ENCODE measurements at places on chromosomes 1 and 21. TPM values are rescaled to one million over a fixed set of nuclear protein-coding genes. Genes with fewer than 3 reads are reported as not detected.
A peak's percentile ranks its signal among the peaks of the same experiment; 100 is the strongest.

- H3K27ac ChIP-seq: no peak overlapping the region
- H3K4me1 ChIP-seq: no peaks in the 10 kb centered on the region
- no peaks in the 10 kb centered on the region for H3K27me3 ChIP-seq
- H3K36me3 ChIP-seq: no peaks in the 10 kb centered on the region
- DNase-seq: no peak
- H3K4me3 ChIP-seq: no peak overlapping the region
Measured at GRCh38 chr1:172774561-172774960, 115.7 kb downstream of the FASLG start.

GRCh38 chr21:39523399-39523798, 71.6 kb downstream of the SH3BGR start:
- H3K27ac ChIP-seq: no peak overlapping the region
- DNase-seq: peak; percentile 59
- no peak overlapping the region for H3K4me3 ChIP-seq
- H3K4me1 ChIP-seq: no peaks in the 10 kb centered on the region
- no peaks in the 10 kb centered on the region for H3K27me3 ChIP-seq
- no peaks in the 10 kb centered on the region for H3K36me3 ChIP-seq

GRCh38 chr1:206445116-206445515, 25.2 kb upstream of the IKBKE start:
- no peaks in the 10 kb centered on the region for H3K27me3 ChIP-seq
- H3K27ac ChIP-seq: no peak overlapping the region
- no peak for DNase-seq

The DMBX1 gene
- not detected for polyA plus RNA-seq

The ZNF683 gene
- not detected for polyA plus RNA-seq

Data from aorta (tissue), 5 donors.